Renal pelvis (tissue), 12 donors: ENCODE measurements at places on chromosomes 5 and 9. TPM values are rescaled to one million over a fixed set of nuclear protein-coding genes. Genes with fewer than 3 reads are reported as not detected.
A peak's percentile ranks its signal among the peaks of the same experiment; 100 is the strongest.

Gene KIF24
- polyA plus RNA-seq = 8.0 TPM

Gene ARID3C
- polyA plus RNA-seq = 0.27 TPM

Gene C5orf52
- polyA plus RNA-seq = not detected

Gene GTF3C4
- polyA plus RNA-seq = 26.7 TPM

Gene SLC4A9
- polyA plus RNA-seq = 22.9 TPM

Gene ABLIM3
- polyA plus RNA-seq = 1.1 TPM

Gene LOX
- 41.6 TPM for polyA plus RNA-seq

Gene UBE2QL1
- 0.82 TPM for polyA plus RNA-seq

Gene MSX2
- 0.49 TPM for polyA plus RNA-seq

Gene MRNIP
- polyA plus RNA-seq = 50.4 TPM

Gene SPINK7
- 0.13 TPM for polyA plus RNA-seq

DNA sequence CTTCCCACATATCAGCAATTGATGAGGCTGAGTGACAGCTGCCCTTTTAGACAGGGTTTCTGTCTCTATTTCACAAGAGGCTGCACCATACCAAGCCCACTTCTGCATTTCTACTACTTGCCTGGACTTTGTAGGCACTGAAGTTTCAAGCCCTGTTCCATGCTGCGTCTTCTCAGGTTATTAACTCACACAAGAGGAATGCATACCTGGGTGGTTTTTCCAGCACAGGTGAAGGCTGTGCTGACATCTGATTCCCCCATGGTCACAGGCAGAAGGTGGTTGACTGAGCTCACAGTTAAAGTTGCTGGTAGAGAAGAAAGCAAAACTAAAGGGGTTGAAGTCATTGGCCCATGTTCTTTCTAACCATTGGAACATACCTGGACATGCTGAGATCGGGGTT is 86.6 kb downstream of the MAMDC2 start:
- DNase-seq = no peak

DNA sequence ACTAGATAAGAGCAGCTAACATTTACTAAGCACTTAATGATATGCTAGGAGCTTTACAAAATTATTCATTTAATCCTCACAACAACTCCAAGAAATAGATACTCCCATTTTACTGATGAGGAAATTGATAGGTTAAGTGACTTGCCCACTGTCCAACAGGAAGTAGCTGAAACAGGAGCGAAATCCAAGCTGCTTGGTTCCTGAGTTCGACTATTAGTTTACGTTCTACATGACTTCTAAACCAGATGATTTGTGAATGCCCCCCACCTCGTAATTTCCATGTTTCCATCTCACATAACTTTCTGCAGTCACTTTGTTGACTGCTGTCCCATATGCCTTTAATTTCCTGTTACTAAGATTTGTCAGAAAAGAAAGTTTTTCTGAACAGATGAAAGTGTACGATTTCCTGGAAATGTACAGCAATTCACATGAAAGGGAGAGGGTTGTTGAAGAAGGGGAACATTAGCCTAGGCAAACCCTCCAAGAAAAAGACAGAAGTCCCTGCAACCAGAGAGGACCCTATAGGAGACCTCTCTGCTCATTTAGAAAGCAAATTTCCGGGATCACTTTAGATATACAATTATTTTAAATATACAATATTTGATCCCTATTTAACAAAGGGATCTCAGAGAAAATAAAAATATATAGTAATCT is 279.1 kb upstream of the EFNA5 start:
- DNase-seq = no peak

GRCh38 chr9:126108240-126108639 is 218.4 kb upstream of the MVB12B start:
- peak; percentile 16 for DNase-seq

- DNase-seq = no peak
These were observed 662 bp upstream of the DOLPP1 start for GRCh38 chr9:129080298-129080600.

GRCh38 chr9:113349445-113350094 is at the start of gene BSPRY:
Gene BSPRY (plus strand): TSS chr9:113349541. CDS start chr9:113349580, 39 bp downstream.
- DNase-seq = no peak

- no peak for DNase-seq
These were observed 3.3 kb downstream of the CYFIP2 start for GRCh38 chr5:157269165-157269671.

GRCh38 chr5:157463621-157464518 is 3.9 kb downstream of the NIPAL4 start:
- DNase-seq = no peak

GRCh38 chr5:127813633-127814587 is 110.7 kb downstream of the CCDC192 start:
- no peak for DNase-seq

DNA sequence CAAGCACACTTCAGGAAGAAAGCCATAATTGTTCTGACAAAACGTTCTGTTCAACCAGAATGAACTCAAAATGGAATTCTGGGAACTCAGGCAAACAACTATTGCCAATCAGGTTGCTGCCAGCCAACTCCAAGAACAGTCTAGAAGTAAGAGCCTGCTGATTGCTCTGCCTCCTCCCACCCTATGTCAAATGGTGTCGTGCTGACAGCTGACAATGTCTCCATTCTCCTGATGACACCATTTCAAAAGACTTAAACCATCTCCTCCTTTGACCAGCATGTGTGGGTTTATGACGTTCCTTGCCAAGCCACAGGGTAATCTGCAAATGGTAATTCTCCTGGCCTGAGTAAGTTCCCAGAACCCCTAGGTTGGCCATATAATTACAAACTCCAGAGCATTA is 21.9 kb upstream of the PLIN2 start:
- DNase-seq = no peak

DNA sequence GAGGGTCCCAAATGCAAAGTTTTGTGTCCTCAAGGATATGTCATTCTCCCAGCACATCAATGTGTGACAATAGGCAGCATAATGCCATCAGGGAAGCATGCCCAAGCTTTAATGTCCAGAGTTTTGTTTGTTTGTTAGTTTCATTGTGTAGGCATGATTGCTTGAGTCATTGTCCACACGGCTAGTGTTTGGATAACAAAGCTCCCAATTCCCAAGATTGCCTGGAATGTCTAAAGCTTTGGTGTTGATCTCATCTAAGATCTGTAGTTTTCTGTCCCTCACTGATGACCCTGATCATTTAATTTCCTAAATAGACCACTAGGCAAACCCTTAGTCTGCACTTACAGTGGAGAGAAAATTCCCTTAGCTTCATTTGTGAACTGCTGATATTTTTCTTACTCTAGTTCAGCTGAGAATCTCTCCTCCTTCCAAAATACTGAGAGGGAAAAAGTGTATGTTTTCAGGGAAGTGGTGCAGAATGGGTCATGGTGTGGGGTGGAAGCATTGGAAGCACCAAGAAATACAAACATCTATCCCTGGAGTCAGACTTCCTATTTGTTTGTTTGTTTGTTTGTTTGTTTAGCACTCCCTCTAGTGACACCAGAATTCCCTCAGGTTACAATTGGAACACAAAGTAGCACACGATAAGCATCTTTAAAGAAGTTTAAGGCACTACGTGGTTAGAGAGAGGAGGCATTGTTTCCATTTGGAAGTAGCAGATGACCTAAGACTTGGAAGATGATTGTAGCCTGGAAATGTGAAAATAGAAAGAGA is 127.1 kb downstream of the PRDM6 start:
- no peak for DNase-seq

- DNase-seq = no peak
These were observed 115.8 kb downstream of the DRD1 start for GRCh38 chr5:175328176-175328575.

DNA sequence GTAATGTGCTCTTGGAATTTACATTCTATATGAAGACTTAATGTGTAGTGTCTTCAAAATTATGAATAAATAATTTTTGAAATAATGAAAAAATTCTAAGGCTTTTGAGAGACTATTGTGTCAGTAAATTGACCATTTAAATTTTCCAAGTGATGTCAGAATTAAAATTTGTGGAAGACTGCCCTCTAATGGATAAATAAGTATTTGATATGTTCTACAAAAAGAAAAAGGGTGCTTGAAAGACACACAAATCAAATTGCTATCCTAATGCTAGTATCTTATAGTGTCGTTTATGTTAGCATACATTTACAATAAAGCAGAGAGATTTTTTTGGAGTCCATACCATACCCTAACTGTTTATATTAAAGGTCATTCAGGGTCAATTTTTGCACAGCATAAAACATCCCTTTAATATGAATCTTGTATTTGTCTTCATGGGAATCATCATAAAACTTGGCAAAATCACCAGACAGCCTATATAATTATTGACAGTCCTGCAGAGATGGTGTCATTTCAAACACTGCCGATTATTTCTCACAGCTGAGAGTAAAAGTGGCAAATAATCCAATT is 120.8 kb upstream of the SLC27A6 start:
- peak; percentile 42 for DNase-seq

GRCh38 chr9:82457891-82458290 is 469.3 kb downstream of the SPATA31D1 start:
- DNase-seq = no peak

DNA sequence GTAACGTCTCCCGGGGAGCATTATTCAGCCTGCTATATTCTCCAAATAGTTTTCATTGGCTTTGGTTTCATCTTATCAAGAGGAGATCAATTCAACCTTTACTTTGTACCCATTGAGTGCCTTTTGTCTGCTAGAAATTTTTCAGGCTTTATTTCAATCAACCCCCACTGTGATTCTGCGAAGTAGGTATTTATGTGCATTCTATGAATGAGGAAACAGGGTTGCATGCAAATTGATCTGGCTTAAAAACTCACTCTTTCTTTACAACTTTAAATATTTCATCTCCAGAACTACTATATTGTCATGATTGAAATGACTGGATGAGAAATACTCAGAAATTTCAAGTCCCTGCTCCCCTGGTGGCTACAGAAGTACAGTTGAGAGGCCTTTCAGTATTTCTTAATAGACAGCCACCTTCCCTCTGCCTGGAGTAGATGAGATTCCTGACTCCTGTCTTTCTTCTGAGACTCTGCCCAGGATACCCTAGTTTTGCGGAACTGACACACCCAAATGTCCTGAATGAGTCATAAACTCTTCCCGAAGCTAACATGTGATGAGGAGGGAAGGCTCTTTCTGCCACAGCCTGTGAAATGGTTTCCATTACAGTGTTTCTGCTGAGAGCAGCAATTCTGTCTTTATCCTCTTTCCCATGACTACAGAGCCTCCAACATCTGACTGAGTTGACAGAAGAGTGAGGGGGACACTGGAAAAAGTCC is 52.6 kb upstream of the TNC start:
- no peak for DNase-seq

DNA sequence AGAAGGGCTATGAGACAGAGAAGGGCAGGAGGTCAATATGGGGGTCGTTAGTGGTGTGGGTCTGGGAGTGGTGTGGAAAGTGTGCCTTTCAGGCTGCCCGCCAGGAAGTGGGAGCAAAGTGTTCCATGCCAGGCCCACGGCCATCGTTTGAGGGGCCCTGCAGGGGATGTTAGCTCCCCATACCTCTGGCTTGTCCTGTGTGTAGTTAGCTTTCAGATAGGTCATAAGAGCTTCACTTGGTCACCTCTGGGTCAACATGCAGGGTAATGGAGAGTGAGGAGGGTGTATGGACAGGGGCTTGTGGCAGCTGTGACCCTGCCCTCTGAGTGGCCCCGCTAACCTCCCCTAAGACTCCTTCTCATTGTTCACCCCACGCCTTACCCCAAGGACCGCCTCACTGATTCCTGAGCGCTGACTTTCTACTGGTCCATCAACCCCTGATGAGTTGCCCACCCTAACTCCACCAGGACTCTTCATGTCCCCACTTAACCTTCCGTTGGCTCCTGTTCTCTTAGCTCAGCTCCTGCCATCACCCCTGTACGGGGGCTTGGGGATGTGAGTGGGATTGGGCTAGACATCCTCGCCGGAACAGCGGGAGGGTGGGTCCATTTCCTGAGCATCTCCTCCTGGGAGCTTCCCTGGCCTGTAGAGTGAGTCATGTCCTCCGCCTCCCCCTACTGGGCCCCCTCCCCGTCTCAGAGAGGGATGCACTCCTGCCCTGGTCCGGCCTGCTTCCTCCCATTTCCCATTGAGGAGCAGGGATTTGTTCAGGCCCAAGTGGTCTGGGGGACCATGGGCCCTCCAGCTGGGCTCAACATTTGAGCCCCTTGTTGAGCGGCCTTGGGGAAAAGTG is 125.7 kb downstream of the FGF18 start:
- DNase-seq = no peak

- no peak for DNase-seq
These were observed 132.0 kb upstream of the FSTL4 start for GRCh38 chr5:133744051-133744959.

DNA sequence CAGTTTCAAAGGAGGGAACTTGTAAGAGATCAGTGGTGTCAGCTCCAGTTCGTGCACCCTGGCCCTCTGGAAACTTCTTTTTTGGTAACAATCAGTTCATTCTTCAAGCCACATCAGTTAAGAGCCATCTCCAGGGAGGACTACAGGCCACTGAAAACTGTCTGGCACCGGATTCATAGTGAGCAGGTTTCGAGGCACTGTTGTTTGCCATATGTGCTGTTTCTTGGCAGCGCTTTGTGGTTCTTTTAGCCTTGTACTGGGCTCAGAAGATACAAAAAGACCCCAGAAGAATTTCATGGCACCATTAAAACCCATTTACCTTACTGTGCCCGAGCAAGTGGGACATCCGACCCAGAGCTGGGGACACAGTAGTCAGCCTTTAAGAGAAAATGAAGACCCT is 68.5 kb downstream of the OTULIN start:
- DNase-seq = no peak

GRCh38 chr5:38921174-38921573 is 75.4 kb downstream of the OSMR start:
- peak; percentile 4 for DNase-seq

DNA sequence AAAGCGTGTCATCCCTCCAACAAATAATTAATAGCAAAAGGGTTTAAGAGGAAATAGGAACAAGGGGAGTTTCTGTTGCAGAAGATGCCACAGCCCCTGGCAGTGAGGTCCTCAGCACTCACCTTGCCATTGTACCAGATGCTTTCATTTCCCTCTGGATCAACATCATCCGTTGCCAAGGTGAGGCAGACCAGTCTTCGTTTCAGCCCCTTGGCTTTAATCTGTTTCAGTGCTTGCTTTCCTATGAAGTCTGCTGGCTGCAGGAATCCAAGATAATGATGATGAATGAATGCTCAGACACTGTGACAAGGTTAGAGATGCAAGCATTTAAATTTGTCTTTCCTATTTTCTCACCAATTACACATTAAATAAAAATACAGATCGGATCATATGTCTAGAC is 20.0 kb upstream of the ARSB start:
- no peak for DNase-seq

- DNase-seq = no peak
These were observed 38.6 kb upstream of the NFIB start for GRCh38 chr9:14352503-14352902.
